ENCODE measurements at places on chromosomes 2 and 18. TPM values are rescaled to one million over a fixed set of nuclear protein-coding genes. Genes with fewer than 3 reads are reported as not detected.

Gene CNOT11
- total RNA-seq = 40.4 TPM

GRCh38 chr2:202327858-202328257 lies 48.3 kb upstream of the BMPR2 start:
- DNase-seq = no peak

- no peak for DNase-seq
Measured at GRCh38 chr2:234032279-234032856, 18.1 kb upstream of the SPP2 start.

GRCh38 chr2:5538772-5539171 lies 153.4 kb upstream of the SOX11 start:
- no peak for DNase-seq

GRCh38 chr18:8930990-8931616 lies 171.4 kb upstream of the NDUFV2 start:
- no peak for DNase-seq

Gene KIF3C
- total RNA-seq = 3.5 TPM

Gene TMEM198
- 4.3 TPM for total RNA-seq

Gene EFEMP1
- 308 TPM for total RNA-seq

- peak; percentile 59 for DNase-seq
Measured at GRCh38 chr2:176554101-176555048, 285.1 kb downstream of the MTX2 start.

DNA sequence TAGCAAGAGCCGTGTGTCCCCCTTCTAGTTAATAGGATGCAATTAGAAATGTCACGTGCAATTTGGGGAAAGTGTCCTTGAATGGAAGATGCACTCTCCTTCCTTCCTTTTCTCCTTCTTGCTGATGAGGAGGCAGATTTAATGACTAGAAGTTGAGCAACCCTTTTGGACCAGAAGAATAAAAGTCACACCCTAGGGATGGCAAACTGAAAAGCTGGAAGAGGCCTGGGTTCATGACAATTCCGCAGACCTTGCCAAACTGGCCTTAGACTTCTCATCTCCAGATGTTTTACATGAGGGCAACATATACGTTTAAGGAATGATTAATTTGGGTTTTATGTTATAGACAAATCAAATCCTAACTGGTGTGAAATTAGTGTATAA lies 38.6 kb upstream of the NCOA1 start:
- no peak for DNase-seq

DNA sequence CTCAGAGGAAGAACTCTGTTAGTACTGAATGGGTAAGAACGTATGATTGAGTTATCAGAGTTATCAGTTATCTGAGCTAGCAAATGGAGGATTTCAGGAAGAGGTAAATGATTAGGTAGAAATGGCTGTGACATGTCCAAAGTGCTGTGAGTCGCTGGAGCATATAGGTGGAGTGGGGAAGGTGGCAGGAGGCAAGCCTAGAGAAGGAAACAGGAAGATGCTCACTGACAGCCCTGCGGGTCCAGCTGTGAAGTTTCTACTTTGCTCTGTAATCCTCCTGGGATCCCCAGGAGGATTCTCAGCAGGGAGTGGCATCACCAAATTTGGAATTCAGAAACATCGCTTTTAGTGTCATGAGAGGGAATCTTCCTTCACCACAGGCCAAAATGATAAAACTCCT lies 52.0 kb downstream of the GYPC start:
- peak; percentile 28 for DNase-seq

- DNase-seq = peak; percentile 48
Measured at GRCh38 chr2:112712903-112713584, 7.8 kb upstream of the NT5DC4 start.

Gene CD8B
- total RNA-seq = 0.33 TPM

- no peak for DNase-seq
Measured at GRCh38 chr2:128391679-128392078, 73.0 kb upstream of the HS6ST1 start.

DNA sequence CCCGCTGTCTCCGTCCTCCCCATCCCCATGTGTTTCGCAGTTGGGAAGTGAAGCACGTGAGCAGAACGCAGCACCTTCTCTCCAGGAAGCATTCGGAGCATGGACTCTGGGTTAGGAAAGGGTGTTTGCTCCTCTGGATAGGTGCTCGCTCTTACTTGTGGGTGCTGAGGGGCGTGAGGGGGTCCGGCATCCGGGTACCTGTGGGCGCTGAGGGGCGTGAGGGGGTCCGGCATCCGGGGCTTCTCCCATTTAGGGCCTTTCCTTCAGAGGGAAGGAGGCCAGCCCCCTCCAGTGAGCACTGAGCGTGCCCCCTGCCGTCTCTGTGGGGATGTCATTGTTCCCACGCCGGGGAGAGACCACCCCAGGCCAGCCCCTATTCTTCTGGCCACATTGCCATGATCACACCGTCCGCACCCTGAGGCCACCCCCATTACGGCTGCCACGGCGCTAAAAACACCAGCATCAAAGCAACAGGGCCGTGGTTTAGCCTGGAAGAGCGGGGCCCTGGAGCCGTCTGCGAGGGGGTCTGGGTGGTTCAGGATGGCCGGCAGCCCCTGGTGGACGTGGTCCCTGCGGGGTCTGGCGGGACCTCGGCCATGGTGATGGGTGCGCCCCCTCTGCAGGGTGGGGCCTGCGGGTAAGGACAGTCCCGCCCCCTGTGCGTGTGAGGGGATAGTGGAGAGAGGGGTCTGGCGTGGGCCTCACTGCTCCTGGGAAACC lies 41.0 kb downstream of the NFATC1 start:
- DNase-seq = no peak

DNA sequence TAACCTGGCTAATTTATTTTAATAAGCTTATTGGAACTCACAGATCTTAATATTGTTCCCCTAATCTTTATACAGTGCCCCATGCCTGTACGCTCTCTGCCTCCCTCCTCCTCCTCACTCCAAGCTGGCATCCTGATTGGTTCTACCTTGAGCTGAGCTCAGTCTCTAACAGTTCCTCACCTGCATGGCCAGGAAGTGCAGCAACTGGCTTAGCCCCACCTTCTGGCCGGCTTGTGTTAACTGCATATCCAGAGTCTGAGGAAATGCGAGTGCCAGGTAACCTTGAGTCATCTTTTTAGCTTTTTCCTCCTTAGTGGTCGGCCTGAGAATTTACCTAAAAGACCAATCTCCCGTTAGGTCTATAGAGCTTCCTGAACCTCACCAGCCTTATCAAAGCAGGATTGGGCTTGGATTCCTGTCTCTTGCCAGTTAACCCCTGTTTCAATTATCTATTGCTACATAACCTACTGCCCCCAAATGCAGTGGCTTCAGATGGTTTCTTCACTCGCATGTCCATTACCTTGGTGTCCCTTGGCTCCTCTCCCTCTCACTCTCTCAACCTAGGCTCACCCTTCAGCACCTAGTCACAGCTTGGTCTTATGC lies 89.5 kb upstream of the STK39 start:
- DNase-seq = no peak

DNA sequence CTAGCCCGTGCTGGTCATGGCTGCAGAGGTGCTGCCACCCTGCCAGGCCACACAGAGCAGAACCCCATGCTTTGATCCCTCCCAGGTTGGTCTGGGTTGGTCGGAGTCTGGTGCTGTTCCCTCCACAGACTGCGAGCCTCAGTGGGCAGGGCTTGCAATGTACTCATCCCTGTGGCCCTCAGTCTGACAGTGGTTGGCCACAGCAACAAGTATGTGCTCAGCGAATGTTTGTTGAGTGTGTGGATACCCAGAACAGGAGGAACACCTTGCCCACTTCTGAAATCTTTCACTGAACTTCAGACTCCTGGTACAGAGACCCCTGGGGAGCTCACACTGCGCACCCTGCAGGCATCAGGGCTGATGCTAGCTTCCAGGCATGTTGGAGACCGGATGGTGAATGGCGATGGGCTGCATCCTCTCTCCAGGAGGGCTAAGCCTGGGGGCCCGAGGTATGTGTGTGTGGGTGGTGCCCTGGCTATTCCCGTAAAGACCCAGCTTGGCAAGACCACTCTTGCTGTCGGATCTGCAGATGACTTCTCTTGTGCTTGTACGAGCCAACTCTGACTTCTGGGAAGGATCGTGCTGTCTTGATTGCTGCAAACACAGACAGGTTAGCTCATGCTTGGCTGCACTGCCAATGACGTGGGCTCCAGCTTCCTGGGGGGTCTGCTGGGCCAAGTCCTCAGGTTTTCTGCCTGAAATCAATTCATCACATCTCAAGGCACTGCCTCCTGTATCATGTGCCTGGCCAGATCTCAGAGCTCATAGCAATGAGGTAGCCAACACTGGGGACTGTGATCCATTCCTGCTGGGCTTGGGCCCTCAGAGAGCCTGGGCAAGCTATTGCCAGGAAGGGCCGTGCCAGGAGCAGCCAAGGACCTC lies 43.7 kb downstream of the RHOB start:
- DNase-seq = peak; percentile 81

DNA sequence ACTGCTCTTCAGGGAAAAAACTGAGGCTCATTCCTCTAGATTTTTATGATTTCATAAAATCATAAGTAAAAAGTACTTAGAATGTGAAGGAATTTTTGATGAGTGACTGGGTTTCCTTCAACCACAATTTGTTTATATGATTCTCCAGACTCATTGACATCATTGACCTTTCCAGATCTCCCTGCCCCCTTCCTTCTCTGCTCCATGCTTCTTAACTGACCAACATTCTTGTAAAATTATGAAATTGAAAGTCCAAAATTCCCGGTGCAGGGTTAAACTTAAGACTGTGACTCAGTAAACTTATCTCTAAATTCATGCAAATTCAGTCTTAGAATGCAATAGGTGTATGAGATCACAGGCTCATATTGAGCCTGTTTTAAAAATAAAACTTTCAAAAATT lies 648.9 kb downstream of the TDRD15 start:
- no peak for DNase-seq

DNA sequence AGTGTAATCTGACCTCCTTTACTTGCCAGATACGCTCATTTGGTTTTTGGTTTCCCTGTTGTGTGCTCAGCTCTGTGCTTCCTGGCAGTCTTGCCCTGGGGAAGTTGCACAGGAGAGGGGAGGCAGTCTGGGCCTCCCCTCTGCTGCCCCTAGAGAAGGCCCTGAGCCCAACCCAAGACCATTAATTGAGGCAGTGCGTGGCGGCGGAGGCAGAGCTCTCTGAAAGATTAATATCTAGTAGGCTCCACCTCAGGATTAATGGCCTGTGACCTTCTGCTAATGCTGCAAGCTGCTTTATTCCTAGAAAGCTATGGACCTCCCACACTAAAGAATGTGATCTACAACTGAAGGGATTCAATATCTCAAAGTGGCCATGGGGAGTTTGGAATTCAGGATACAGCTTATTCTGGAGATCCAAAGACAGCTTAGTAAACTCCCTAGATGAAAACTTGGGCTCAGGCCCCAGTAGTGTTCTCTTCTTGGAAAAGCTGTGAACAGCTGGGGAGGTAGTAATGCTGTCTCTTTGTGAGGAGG lies 41.4 kb upstream of the MAPRE2 start:
- no peak for DNase-seq

Gene INHBB
- 5.9 TPM for total RNA-seq

DNA sequence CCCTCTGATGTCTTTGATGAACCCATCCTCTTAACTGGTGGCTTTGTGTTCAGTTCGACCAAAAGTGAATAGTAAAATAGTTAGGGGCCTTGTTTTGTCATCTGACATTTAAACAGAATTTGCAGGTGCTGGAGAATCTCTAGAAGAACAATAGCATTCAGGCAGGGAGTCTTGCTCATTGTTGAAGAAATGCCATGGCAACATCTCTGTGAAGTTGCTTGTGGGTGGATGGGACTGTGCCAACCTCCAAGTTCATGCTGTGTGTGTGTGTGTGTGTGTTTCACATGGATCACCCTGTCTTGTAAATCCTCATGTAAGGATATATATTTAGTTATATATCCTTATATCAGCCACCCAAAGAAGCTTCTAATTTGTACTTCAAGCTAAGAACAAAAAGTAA lies 66.7 kb downstream of the SKA1 start:
- DNase-seq = no peak

DNA sequence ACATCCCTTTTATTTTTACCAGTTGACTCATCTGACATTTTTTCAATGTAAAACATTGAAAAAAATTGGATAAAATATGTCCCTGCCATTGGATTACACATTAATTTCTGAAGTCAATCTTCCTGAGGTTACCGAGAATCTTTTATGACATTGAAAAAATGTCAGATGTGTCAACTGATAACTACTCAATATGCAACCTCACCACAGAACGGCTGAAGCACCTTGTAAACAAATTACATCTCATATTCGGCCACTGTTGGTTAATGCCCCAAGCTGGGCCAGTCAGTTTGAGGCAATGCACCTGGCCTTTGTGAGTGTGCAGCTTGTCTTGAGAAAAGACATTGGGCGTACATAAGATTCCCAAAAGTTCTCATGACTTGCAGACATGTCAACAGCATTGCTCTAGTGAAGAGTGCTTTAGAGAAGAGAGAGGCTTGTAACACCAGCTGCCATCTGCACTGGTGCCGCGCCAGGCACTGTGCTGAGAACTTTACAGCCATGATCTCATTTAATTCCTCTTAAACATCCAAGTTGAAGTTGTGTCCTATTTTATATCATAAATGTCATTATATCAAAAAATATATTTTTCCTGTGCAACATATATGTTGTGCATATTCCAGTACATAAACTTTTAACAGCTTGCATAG lies 112.7 kb upstream of the SLC35G4 start:
- no peak for DNase-seq

DNA sequence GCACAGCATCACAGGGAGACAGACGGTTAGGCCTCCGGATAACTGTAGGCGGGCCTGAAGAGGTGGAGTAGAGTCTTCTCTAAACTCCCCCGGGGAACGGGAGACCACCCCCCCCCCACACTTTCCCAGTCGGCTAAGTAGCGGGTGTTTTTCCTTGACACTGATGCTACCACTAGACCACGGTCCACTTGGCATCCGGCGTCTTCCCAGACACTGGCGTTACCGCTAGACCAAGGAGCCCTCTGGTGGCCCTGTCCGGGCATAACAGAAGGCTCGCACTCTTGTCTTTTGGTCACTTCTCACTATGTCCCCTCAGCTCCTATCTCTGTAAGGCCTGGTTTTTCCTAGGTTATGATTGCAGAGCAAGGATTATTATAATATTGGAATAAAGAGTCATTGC lies 25.7 kb upstream of the NCL start:
- no peak for DNase-seq

Gene RRM2
- total RNA-seq = 0.63 TPM

Gene DNAJB2
- total RNA-seq = 33.3 TPM

DNA sequence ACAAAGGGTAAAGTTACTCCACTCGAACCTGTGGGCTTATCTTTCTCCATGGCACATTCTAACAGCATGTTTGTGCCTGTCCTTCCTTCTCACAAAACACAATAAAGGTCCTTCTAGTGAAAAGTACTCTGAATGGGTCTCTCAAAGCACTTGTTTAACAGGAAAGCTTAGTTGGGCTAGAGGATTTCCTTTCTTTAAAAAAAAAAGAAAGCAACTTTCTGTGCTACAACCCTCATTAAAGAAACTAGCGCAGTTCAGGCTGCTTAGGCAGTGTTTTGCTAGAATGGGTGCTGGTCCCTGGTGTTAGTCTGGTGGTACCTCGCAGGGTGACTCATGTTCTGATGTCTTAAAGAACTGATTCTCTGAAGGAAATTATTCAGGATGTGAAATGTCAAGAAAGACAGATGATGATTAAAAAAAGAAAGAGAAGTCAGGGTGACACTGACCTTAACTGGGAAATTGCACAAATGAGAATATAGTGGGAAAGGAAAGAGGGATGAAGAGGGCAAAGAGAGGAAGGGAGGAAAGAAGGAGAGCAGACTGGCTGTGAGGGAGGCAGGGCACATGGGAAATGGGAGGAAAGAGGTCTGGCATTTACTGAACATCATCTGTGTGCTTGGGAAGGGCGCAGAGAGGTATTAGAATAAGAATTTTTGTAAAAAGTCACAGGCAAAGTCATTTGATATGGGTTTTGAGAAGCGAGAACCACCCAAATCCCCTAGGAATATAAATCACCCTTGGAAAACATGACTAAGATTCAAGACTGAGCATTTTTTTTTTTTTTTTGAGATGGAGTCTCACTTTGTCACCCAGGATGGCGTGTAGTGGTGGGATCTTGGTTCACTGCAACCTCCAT lies 74.9 kb downstream of the ATP8B1 start:
- no peak for DNase-seq
